Activated T-cell treated with anti-CD3 and anti-CD28 coated beads for 4 hours (primary cell): ENCODE measurements at places on chromosomes 4 and X.
A peak's percentile ranks its signal among the peaks of the same experiment; 100 is the strongest.

DNA sequence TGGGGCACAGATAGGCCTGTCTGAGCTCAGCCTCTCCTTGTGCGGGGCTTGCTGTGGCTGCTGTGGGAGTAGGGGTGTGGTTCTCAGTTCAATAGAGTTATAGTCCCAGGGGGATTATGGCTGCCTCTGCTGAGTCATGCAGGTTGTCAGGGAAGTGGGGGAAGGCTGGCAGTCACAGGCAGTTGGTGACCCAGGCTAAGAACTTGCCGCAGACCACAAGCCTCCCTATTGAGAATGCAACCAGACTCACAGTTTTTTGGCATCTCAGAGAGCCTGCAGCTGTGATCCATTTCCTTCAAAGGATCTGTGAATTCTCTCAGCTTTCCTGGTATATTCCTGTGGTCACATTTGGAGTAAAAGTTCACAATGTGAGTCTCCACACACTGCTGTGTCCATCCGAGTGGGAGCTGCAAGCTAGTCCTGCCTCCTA lies 364.9 kb downstream of the ZNF674 start:
- no peak for DNase-seq

GRCh38 chr4:145540235-145540634 lies 58.6 kb downstream of the SMAD1 start:
- DNase-seq = no peak

- peak; percentile 2 for DNase-seq
Observed at GRCh38 chrX:22748093-22748999, 251.4 kb upstream of the DDX53 start.

DNA sequence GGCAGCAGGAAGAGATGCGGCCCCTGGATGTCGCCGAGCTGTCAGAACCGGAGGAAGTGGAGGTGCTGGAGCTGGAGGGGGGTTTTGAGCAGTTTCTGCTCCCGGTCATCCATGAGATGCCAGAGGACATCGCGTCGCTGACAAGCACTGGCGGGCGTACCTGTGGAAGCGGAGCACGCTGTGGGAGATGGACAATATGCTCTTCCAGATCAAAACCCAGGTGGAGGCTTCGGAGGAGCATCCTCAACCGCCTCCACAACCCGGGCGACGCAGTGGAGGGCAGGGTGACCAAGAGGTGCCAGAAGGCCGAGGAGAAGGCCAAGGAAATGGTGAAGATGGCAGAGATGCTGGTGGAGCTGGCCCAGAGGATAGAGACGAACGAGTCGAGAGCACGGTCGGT lies 7.6 kb upstream of the CCNQ start:
- no peak for DNase-seq

- no peak for DNase-seq
Observed at GRCh38 chr4:73916172-73916925, 47.2 kb downstream of the CXCL1 start.

DNA sequence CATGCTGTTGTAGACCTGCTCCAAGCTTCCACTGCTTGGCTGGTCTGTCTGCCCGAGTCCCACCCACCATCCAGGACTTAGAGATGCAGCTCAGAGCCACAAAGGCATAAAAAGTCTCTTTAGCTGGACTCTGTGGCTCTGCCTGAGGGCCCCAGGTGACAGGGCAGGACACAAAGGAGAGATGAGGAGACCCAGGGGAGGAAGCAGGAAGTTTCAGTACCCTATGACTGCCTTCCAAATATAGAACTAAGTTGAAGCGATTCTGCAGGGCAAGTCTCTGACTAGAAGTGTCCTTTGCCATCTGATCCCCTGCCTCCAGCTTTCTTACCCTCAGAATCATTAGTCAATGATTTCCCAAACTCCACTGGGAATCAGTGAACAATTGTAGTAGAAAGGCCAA lies 11.2 kb upstream of the CXCR3 start:
- DNase-seq = no peak

GRCh38 chr4:38919494-38919893 lies 51.9 kb downstream of the FAM114A1 start:
- no peak for DNase-seq

- DNase-seq = no peak
Observed at GRCh38 chr4:165737309-165737972, 135.6 kb upstream of the TLL1 start.

DNA sequence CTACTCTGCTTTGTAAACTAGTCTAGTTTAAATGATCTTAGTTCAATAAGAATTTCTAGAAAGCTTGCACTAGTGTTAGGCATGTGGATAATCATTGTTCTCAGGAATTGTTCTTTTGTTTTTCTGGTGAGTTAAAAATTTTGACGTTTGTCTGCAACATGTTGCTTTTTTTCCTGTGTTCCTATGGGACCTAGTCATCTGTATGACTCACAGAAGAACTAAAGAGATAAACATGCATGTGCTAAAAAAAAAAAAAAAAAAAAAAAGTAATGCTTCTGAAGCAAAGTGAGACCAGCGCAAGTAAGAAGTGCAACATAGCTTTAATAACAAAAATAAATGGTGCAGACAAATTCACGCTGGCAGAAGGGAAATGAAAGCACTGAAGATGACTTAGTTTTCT lies 471.2 kb downstream of the IQCM start:
- no peak for DNase-seq

DNA sequence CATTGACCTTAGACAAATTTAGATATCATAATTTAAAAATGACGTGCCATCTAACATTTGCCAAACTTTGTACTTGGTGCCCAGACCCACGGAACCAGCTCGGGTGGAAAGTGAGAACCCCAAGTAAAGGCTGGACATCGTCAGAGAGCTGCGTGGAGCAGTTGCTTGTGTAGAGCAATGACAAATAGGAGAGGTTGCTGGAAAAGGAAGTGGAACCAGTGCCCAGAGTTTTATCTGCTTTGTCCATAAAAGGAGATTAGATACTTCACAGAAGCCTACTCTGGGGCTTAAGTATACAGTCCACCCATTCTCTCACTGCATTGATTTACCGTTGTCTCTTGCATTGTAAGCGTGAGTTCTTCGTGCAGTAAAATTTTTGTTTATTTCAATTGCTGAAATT lies 5.4 kb upstream of the TBC1D1 start:
- DNase-seq = no peak

GRCh38 chrX:8657883-8658282 lies 74.1 kb downstream of the ANOS1 start:
- DNase-seq = no peak

DNA sequence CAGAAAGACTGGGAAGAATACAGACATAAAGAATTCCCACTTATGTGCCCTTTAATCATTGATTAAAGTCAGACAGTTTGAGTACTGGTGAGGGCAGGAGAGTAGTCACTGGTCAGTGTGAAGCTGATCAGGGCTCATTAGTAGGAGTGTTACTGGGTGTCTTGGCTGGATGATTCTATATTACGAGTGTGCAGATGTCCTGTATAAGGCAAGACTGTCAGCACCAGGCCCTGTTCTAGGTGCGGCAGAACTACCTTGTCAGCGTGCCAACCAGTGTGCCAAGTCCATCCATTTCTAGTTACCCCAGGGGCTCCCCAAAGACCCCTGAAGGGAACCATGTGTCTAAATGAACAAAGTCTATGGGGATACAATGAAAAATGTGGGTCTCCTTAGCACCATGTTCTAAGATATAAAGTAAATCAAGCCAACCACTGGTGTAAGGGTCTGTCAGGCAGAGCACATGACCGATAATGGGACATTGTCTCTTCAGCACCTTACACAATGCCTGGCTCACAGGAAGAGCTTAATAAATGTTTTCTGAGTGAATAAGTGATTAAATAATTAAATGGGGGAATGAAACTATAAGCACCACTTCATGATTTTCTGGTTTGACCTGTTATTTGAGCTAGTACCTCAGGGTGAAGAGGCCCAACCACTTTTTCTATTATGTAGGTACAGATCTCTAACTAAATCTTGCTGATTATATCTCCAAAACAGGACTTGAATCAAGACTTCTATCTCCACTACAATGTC lies 205.0 kb downstream of the CAMK2D start:
- no peak for DNase-seq

GRCh38 chrX:96432647-96433046 lies 252.0 kb upstream of the DIAPH2 start:
- DNase-seq = no peak

- no peak for DNase-seq
Observed at GRCh38 chrX:131778269-131779218, 234.7 kb downstream of the OR13H1 start.

DNA sequence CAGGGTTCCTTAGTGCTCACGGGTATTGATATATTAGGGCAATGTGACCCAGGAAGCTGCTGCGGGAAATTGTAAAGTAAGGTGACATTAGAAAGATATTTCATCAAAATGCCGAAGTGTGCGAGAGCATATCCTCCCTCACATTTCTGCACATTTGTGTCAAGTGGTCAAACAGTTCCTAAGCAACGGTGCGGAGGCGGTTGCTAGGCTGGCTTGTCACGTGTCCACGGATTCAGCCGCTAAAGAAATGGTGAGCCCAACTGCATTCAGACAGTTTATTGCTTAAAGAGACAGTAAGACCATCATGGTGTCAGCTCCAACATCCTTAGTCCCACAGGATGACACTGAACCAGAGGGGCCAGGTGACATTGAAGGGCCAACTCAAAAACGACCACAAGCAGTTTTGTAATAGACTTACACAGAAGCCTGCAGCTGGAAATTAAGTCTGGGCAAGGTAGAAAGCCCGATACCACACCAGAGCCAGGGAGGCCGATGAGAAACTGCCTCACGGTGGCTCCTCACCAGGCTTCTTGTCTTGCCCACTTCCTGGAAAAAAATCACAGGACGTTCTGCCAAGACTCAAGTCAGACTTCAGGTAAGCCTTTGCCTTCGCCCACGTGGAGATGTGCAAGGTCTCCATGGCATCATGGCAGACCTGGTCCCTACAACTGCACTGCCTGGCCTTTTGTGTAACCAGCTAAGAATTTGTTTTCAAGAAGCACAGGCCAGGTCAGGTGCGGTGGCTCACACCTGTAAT lies 50.4 kb downstream of the USP11 start:
- DNase-seq = no peak

DNA sequence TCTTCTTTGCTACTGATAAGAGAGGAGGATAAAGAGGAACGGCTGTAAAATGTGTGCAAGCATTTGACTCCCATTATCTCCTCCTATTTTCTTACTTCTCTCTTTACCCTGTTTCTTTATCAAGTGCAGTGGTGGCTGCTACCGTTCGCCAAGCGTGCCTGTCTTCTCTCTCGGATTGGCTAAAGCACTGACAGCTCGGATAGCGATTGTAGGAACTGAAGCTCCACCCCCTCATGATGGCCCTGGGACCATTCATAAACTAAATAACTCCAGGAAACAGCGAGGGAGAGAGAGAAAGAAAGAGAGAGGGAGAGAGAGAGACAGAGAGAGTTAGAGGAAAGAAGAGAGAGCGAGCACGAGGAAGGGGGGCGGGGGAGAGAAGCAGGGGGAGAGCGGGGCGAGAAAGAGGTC lies 305 bp upstream of the MAB21L2 start:
- DNase-seq = no peak
